NCI-H1048 (cell line): ENCODE measurements at places on chromosomes 12 and 14.
A peak's percentile ranks its signal among the peaks of the same experiment; 100 is the strongest.

GRCh38 chr12:11884706-11885105, 186.0 kb upstream of the BCL2L14 start:
- DNase-seq, result no peak

DNA sequence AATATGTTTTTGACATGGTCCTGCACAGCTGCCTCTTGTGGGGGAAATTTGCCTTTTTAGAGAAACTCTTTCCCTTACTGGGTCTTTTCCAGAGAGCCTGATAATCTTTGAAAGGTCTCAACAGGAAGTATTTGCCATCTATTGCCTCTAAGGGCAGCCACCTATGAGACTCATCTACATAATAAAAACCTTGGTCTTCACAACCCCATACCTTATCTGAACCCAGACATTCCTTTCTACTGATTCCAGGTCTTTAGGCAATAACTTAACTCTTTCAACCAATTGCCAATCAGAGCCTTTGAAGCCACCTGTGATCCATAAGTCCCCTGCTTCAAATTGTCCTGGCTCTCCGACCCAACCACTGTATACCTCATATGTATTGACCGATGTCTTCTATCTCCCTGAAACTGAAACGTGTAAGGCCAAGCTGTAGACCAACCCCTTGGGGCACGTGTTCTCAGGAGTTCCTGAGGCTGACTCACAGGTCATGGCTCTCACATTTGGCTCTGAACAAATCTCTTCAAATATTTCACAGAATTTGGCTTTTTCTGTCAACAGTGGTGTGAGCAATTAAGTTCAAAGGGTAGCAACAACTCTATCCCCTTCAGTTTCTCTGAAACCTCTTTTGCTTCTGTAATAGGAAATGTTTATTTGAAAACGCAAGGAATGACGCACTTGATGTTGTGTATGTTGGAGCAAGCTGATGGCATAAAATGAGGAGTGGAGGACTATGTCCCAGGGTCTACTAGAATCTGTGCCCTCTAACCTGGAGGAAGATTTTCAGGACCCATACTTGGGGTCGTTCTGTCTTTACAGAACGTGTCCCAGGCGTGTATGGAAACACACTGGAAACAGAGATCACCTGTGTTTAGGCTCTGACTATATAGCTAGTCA, 49.2 kb upstream of the EIF5 start:
- DNase-seq, result no peak

DNA sequence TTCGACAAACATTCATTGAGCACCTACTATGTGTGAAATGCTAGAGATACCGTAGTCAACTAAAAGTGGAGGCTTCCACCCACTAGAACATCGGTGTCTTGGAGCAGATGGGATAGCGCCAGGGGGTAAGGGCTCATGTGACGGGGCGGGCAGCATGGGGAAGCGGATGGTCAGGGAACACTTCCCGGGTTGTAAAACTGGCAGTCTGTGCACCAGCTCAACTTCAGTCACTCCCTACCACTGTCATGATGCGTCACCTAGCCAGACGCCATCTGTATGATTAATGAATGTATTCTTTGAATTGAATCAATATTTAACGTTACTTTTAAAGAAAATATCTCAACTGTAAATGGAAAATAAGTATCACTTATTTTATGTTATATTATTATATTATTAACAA, 93.5 kb downstream of the PIWIL1 start:
- DNase-seq, result no peak

GRCh38 chr14:102775855-102776760, 1.1 kb upstream of the TRAF3 start:
- DNase-seq, result no peak

DNA sequence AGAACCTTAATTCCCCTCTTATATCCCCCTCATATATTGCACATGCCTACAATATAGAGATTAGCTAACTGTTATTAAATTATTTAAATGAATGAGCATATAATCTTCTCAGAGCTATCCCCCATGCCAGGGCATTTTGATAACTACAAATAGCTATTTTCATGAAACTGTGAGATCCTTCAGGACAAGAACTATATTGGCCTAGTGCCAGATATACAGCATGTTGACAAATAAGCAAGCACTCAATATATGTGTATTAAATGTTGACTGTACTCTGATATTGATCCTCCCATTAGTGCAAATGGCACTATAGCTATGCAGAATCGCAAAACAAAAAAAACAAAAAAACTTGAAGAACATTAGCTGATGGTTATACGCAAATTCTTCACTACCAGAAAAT, 134.1 kb upstream of the OTX2 start:
- no peak for DNase-seq

GRCh38 chr14:94682061-94682516, 69.9 kb downstream of the SERPINA3 start:
- DNase-seq, result no peak

DNA sequence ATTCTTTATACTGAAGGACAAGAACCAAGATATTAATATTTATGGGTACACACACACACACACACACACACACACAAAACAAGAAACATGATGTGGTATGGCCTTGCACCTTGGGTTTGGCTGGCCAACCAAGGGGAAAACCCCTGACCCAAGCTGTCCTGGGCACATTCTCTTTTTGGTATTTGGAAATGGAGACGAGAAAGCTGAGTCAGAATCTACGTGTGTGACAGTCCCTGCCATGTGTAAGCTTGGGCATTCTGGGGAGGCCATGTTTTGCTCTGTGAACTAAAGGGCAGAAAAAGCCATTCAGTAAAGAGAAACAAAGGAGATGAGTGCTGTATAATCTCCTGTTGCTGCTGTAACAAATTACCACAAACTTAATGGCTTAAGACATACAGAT, 35.6 kb downstream of the PTGER2 start:
- no peak for DNase-seq

GRCh38 chr12:27462851-27463250, 16.3 kb downstream of the SMCO2 start:
- no peak for DNase-seq

GRCh38 chr12:11397366-11397765, 2.0 kb upstream of the PRB2 start:
- DNase-seq, result no peak

DNA sequence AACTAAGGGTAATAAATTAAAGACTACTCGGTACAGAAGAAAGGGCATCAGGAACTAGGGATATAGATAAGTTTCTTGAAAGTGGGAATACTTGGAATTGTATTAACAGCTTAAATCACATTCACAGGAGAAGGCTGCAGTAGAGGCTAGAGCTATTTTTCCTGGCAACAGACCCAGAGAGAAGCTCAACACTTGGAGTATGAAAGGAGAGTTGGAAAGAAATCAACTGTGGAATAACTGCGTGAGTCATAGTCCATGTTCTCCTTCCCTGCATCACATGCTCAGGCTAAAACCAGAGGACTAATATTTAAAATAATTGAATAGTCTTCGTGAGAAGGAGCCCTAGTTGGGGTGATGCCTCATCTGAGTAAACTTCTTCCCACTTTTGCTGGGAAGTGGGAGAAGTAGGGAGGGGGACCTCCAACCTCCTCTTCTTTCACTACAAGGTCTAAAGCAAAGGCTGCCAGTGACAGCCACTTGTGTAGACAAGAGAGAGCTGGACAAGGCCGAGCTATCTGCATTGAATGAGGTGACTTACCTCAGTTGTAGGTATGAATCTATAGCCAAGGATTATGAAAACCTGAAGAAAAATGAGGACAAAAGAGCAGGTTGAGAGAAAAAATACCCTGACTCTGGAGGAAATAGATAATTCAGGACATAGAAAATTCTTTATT, 32.7 kb downstream of the DYRK2 start:
- DNase-seq, result no peak

GRCh38 chr14:77573964-77574363, 42.5 kb downstream of the SPTLC2 start:
- DNase-seq, result no peak

DNA sequence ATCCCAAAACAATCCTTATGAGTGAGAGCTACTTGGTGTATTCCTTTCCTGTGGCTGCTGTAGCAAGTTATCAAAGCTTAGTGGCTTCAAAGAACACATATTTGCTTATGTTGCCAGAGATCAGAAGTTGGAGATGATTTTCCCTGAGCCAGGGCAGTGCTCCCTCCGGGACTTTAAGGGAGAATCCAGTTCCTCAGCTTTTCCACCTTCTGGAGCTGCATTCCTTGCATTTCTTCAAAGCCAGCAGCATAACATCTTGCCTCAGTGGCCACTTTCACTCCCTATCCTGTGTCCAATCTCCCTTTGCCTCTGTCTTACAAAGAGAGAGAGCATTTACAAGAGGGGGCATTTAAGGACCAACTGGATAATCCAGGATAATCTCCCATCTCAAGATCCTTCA, 33.7 kb downstream of the P2RX7 start:
- DNase-seq, result no peak

- no peak for DNase-seq
Measured at GRCh38 chr12:83122623-83122934, 435.9 kb downstream of the TMTC2 start.

DNA sequence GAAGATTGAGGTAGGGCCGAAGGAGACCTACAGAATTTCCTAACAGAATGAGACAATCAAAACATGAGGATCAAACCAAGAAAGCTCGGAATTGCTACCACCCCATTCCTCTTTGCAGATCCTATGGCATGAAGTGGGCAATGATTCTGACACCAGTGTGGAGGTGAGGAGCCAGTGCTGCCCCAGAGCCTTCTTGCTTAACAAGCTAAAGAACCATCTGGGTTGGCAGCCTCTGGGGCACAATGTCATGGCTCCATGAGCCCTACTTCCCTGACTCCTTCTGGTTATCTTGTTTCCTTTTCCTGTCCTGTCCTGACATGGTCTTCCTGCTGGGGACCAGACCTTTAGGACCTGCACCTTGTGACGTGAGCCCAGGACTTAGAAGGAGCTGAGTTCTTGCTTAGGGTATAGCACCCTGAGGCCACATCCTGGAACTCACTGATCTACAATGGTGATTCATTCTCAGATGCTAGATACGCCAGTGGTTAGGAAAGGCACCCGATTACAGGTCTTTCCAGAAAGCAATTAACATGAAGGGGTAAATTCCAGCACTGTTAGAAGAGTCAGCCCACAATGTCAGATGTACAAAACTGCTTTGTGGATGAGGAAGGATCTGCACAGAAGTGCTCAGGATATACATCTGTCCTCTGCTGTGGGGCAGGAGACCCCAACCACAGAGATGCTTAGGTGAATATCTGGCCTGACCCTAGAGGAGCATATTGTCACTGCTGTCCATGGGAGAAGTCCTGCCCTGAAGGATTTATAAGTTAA, 324.2 kb downstream of the ZFP36L1 start:
- DNase-seq, result no peak

GRCh38 chr14:88185843-88186242, 137.2 kb downstream of the KCNK10 start:
- no peak for DNase-seq

- DNase-seq, result no peak
Measured at GRCh38 chr14:51119411-51120051, 24.6 kb upstream of the TRIM9 start.

- no peak for DNase-seq
Measured at GRCh38 chr14:64945431-64946178, 3.1 kb upstream of the GPX2 start.

DNA sequence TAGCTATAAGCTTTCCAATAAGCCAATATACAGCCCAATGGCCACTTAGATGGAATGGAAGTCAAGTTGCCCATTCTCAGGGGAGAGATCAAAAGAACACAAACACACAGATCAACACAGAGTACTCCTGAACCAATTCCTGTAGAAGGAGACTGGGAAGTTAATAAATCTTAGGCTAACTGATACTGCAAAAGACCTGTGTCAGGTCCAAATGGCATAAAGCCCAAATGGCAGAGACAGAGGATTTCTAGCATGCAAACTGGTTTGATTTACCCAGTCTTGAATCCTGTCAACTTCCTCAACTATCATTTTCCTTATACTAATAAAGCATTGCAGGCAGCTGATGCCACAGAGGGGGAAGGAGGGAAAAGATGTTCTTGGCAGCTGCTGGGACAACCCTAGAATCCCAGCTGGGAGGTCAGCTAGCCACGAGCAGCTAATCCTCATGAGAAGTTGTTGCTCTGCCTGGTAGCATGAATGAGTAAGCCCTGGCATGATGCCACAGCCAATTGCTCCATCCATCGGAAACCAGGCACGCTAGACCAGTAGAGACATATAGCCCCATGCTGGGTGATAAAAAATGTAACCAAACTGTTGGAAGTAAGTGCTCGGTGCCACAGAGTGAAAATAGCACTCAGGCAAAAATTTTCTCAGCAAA, 26.2 kb downstream of the ANG start:
- no peak for DNase-seq

GRCh38 chr14:61876362-61877034, 114.3 kb downstream of the SNAPC1 start:
- DNase-seq, result no peak

- no peak for DNase-seq
Measured at GRCh38 chr12:116771651-116772050, 33.5 kb downstream of the RNFT2 start.

GRCh38 chr14:73787486-73788316, 63.9 kb upstream of the PTGR2 start:
- DNase-seq, result no peak

DNA sequence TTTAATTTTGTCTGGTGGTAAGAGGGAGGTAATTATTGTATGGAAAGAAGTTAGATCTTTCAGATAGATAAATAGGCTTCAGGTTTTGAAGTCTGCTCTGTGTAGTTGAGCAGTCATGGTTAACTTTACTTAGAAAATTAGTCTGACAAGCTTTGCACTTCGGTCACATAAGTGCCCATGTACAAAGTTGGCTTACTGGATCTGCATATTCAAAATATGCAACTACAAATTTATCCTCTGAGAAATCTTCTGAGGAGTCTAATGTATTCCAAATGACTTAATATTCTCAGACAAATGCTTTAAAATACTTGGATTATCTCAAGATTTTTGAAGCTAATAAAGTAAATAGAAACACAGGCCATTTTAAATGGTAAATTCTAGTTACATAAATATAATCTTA, 61.2 kb downstream of the ETNK1 start:
- DNase-seq, result no peak

DNA sequence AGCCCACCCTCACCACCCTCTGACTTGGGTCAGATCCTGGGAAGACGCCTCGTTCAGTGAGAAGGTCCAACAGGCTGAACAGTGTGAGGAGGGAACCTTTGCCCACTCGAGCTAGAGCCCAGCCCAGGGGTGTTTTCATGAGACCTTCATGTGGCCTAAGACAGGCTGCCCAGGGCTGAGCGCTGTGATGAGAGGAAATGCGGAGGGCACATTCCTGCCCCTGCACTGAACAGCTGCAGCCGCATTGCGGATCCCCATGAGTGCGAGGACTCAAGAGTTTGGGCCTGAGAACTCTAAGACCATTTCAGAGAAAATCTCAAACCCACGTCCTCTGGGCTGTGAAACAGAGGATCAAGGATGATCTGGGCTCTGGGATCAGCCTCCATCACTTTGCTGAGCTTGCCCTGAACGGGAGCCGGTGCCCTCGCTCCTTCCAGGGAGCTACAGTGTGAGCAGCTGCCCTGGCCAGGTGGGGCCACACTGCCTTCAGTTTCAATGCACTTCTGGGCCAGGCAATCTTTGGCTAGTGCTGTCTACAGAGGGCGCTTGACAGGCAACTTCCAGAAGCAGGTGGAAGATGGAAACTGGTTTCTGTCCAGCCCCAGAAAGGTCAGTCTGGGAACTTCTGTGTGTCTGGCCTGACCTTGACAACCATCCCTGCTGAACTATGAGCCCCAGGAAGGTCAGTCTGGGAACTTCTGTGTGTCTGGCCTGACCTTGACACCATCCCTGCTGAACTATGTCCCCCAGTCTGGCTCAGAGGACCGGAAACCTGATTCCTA, 43.5 kb upstream of the P2RX7 start:
- DNase-seq, result no peak

GRCh38 chr12:14416658-14417057, 51.2 kb downstream of the ATF7IP start:
- peak; percentile 78 for DNase-seq
